Esophagus squamous epithelium (tissue), 5 donors: ENCODE measurements at places on chromosomes 2 and 18.

- H3K36me3 ChIP-seq, result no peaks in the 10 kb centered on the region
- no peaks in the 10 kb centered on the region for H3K4me1 ChIP-seq
- H3K4me3 ChIP-seq, result no peak overlapping the region
Measured at GRCh38 chr2:235954281-235954680, 213.9 kb downstream of the GBX2 start.

GRCh38 chr2:225471482-225471881, 72.0 kb downstream of the NYAP2 start:
- no peaks in the 10 kb centered on the region for H3K36me3 ChIP-seq
- H3K4me3 ChIP-seq, result no peak overlapping the region
- DNase-seq, result no peak
- H3K27me3 ChIP-seq, result no peaks in the 10 kb centered on the region

DNA sequence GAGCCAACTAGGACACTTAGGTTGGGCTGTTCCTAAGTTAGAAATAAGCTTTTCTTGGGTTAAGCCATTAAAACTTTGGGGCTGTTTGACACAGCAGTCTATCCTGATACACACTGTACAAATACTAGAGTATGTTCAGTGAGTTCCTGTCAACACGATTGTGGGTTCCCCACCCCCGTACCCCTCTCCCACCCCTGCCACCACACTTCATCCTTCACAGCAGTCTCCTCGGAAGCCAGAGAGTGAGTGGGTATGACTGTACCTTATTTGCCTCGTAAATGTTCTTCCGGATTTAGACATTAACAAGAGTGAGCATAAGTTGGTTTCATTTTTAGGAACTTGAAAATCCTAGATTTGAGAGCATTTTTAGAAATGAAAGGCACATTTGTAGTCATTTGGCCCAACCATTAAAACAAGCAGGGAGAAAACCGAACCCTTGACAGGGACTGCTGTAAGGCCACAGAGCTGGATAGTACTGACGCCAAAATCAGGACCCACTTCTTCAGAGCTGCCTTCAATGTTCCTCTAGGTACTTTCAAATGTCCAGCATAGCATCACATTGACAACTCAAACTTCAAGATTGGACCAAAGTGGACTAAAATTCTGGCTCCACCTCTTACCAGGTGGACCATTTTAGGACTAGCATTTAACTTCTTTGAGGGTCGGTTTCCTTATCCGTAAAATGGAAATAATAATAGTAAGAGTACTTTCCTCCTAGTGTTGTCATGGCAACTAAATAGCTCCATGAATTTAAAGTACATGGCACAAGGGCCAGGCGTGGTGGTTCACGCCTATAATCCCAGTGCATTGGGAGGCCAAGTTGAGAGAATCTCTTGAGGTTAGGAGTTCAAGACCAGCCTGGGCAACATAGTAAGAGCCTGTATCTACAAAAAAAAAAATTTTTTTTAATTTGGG, 166.3 kb upstream of the SERTAD2 start:
- no peak for DNase-seq
- peak overlapping the region; percentile 32 for H3K27ac ChIP-seq
- no peaks in the 10 kb centered on the region for H3K27me3 ChIP-seq

- no peaks in the 10 kb centered on the region for H3K27me3 ChIP-seq
- H3K36me3 ChIP-seq, result no peaks in the 10 kb centered on the region
- no peak overlapping the region for H3K27ac ChIP-seq
Measured at GRCh38 chr2:165431014-165431413, 38.5 kb upstream of the CSRNP3 start.

DNA sequence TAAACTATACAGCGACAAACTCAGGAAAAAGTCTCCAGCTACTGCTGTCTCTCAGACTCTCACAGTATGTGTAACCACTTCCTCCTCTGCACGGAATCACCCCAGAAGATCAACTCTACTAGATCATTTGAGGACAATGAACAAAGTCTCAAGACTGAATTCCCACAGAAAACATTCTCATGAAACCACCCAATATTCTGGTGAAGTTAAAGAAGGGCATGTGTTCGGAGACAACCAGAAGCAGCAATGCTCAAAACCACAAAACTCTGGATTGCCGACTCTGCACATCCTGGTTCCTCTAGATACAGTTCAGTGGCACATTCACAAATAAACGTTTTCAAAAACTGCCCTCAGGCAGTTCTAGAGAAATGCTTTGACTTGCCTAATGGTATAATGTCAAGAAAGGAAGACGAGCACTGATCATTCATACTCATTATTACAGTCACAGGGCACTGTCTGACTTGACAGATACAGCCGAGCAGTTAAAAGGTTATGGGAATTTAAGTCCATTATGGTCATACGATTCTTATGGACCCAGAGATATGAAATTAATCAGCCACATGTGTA, 91.9 kb upstream of the STK17B start:
- H3K4me1 ChIP-seq, result peaks cover 7% of the 10 kb centered on the region
- H3K4me3 ChIP-seq, result no peak overlapping the region
- H3K36me3 ChIP-seq, result no peaks in the 10 kb centered on the region
- H3K27me3 ChIP-seq, result no peaks in the 10 kb centered on the region
- H3K27ac ChIP-seq, result peak overlapping the region; percentile 53

DNA sequence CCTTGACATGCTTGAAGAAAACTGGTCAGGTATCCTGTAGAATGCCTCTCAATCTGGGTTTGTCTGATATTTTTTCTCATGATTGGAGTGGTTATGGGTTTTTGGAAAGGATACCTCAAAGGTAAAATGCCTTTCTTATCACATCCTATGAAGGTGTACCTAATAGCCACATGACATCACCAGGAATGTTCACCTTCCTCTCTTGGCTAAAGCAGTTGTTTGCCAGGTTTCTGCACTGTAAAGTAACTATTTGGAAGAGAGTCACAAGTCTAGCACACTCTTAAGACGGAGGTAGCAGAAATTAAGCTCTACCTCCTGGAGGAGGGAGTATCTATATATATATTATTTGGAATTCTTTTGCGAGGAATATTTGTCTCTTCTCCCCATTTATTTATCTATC, 17.9 kb upstream of the MIB1 start:
- no peaks in the 10 kb centered on the region for H3K27me3 ChIP-seq
- H3K27ac ChIP-seq, result no peak overlapping the region
- no peak overlapping the region for H3K4me3 ChIP-seq

GRCh38 chr2:201273330-201273983, 13.1 kb downstream of the CASP8 start:
- no peaks in the 10 kb centered on the region for H3K27me3 ChIP-seq
- no peak overlapping the region for H3K27ac ChIP-seq
- H3K4me3 ChIP-seq, result no peak overlapping the region
- DNase-seq, result no peak
- peaks cover 97% of the 10 kb centered on the region for H3K36me3 ChIP-seq

DNA sequence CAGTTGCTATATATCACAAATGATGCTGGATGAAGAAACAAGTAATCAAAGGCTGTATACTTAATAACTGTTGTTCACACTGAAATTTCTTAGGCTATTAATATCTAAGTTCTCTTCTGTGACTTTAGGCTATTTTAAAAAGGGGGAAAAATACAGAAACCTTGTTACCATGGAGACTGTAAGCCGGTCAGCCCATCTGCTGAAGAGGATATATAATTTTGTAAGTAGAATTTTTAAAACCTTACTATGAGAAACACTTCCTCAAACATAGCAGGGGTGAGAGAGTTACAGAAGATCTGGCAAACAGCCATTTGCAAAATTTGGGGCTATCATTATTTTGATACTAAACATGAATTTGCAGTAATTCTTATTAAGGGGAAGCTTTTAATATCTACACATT, 27.8 kb downstream of the CACNB4 start:
- H3K36me3 ChIP-seq, result no peaks in the 10 kb centered on the region
- no peak overlapping the region for H3K27ac ChIP-seq
- DNase-seq, result no peak
- no peaks in the 10 kb centered on the region for H3K27me3 ChIP-seq

DNA sequence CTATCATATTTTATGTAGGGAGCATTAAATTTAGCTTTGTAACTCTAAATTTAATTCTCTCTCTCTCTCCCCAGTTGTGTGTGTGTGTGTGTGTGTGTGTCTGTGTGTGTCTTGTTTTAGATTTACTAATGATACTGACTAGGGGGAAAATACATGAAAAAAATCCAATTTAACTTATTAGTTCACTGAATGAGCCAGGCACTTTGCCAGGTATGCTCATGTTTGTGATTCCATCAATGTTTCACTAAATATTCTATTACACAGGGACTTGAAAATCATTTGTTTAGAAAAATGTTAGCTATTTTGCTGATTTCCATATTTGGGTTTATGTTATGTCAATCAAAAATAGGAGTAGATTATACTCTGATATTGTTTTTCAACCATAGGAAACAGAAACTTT, 203.7 kb upstream of the ZNF804A start:
- no peaks in the 10 kb centered on the region for H3K36me3 ChIP-seq
- H3K27ac ChIP-seq, result no peak overlapping the region
- no peaks in the 10 kb centered on the region for H3K27me3 ChIP-seq
- no peak overlapping the region for H3K4me3 ChIP-seq

- no peak overlapping the region for H3K27ac ChIP-seq
- DNase-seq, result no peak
- no peaks in the 10 kb centered on the region for H3K36me3 ChIP-seq
- H3K27me3 ChIP-seq, result no peaks in the 10 kb centered on the region
- H3K4me3 ChIP-seq, result no peak overlapping the region
Measured at GRCh38 chr2:233816771-233817170, 37.6 kb downstream of the HJURP start.

DNA sequence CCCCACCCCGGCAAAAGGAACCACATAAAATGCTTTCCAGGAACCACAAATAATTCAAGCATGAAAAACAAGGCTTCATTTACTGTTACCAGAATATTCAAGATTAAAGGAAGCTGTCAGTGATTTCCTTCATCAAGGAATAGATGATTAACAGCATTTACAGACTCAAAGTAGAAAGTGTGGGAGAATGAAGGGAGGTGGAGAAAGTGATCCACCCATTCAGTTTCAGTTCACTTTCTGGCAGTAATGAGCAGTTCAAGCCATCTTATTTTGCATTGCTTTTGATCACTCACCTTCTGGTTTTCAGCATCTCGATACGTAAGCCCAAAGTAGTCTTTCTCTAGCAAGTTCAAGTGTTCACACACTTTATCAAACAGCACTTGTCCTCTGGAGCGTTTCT, 99.0 kb downstream of the EPB41L3 start:
- DNase-seq, result no peak
- H3K36me3 ChIP-seq, result no peaks in the 10 kb centered on the region
- peaks cover 4% of the 10 kb centered on the region for H3K4me1 ChIP-seq
- H3K27ac ChIP-seq, result no peak overlapping the region

- no peak overlapping the region for H3K4me3 ChIP-seq
- H3K36me3 ChIP-seq, result no peaks in the 10 kb centered on the region
- H3K27ac ChIP-seq, result no peak overlapping the region
- no peak for DNase-seq
Measured at GRCh38 chr2:50575232-50575631, 456.7 kb downstream of the NRXN1 start.

- no peaks in the 10 kb centered on the region for H3K4me1 ChIP-seq
- no peaks in the 10 kb centered on the region for H3K27me3 ChIP-seq
- no peaks in the 10 kb centered on the region for H3K36me3 ChIP-seq
- no peak for DNase-seq
- no peak overlapping the region for H3K27ac ChIP-seq
Measured at GRCh38 chr2:157508676-157509075, 64.8 kb upstream of the CYTIP start.
